Activated CD4-positive, alpha-beta T cell treated with anti-CD3 and anti-CD28 coated beads, Interleukin-10, Interleukin-2, amounts not matched to agents 100 ng/mL and 50 ng/mL, durations not matched to agents 16 hours and 8 hours (primary cell): ENCODE measurements at places on chromosomes 4 and X.

GRCh38 chr4:122224348-122224747, 72.2 kb downstream of the BLTP1 start:
- no peak for DNase-seq

- no peak for DNase-seq
These were observed 148.6 kb upstream of the CNKSR2 start for GRCh38 chrX:21225643-21226042.

DNA sequence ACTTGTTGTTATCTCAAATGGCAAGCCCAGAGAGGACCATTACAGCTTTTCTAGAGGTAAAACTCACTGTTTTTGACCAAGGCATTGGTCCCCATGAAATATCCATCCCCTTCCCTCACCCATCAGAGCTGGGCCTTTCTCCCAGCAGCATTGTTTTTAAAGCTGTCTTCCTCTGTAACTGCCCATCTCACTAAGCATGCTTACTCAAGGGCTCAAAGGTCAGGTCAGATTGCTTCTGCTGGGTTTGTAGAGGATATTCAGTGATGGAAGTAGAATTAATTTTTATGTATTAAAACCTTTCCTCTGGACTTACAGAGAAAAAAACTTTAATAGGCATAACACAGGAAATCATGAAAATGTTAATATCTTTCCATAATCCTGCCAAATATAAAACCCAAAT, 11.1 kb downstream of the TEX13A start:
- DNase-seq = no peak

- no peak for DNase-seq
These were observed 101.4 kb downstream of the ADRA2C start for GRCh38 chr4:3867403-3868100.

- no peak for DNase-seq
These were observed 146.2 kb downstream of the KCNIP4 start for GRCh38 chr4:21802406-21802805.
